ENCODE measurements at places on chromosomes 1 and 21. TPM values are rescaled to one million over a fixed set of nuclear protein-coding genes. Genes with fewer than 3 reads are reported as not detected.
A peak's percentile ranks its signal among the peaks of the same experiment; 100 is the strongest.

- no peak overlapping the region for H3K27ac ChIP-seq
- no peak for DNase-seq
- H3K4me3 ChIP-seq, result no peak overlapping the region
- H3K4me1 ChIP-seq, result peaks cover 10% of the 10 kb centered on the region
Measured at GRCh38 chr1:111852261-111852721, 96.6 kb downstream of the DDX20 start.

DNA sequence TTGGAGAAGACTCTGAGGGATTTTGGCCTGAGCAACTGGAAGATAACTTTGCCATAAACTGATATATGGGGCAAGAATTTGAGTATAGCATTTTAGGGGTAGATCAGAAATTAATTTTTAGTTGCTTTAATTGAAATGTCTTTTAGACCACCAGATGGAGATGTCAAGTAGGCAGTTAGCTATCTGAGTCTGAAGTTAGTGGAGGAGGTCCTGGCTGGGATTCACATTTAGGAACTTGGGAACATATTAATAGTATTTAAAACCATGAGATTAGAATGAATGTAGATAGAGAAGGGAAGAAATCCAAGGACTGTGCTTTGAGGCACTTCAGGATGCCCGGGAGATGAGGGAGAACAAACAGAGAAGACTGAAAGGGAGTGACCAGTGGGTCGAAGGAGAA lies 32.6 kb downstream of the SLC44A3 start:
- no peak for DNase-seq
- H3K27me3 ChIP-seq, result peaks cover 5% of the 10 kb centered on the region
- no peaks in the 10 kb centered on the region for H3K36me3 ChIP-seq
- no peak overlapping the region for H3K4me3 ChIP-seq
- H3K4me1 ChIP-seq, result no peaks in the 10 kb centered on the region
- H3K27ac ChIP-seq, result no peak overlapping the region

SPRR5 gene
- total RNA-seq, result not detected

NRIP1 gene
- 9.3 TPM for total RNA-seq

MROH9 gene
- not detected for total RNA-seq

GRCh38 chr1:18941221-18942141 lies 15.0 kb downstream of the IFFO2 start:
- H3K36me3 ChIP-seq, result no peaks in the 10 kb centered on the region
- no peaks in the 10 kb centered on the region for H3K27me3 ChIP-seq
- peaks cover 34% of the 10 kb centered on the region for H3K4me1 ChIP-seq
- H3K4me3 ChIP-seq, result no peak overlapping the region
- no peak for DNase-seq

GRCh38 chr1:4046836-4047461 lies 146.9 kb upstream of the C1orf174 start:
- no peaks in the 10 kb centered on the region for H3K36me3 ChIP-seq
- H3K27ac ChIP-seq, result no peak overlapping the region
- no peaks in the 10 kb centered on the region for H3K27me3 ChIP-seq
- H3K4me1 ChIP-seq, result no peaks in the 10 kb centered on the region

ECM1 gene
- total RNA-seq, result 0.73 TPM

GRCh38 chr1:118116401-118116800 lies 68.6 kb downstream of the SPAG17 start:
- no peaks in the 10 kb centered on the region for H3K27me3 ChIP-seq

- no peak for DNase-seq
- H3K4me1 ChIP-seq, result peaks cover 25% of the 10 kb centered on the region
- H3K27me3 ChIP-seq, result peaks cover 18% of the 10 kb centered on the region
- no peaks in the 10 kb centered on the region for H3K36me3 ChIP-seq
- H3K4me3 ChIP-seq, result peak overlapping the region; percentile 29
Measured at GRCh38 chr1:10648689-10649516, 147.5 kb downstream of the CASZ1 start.

DNA sequence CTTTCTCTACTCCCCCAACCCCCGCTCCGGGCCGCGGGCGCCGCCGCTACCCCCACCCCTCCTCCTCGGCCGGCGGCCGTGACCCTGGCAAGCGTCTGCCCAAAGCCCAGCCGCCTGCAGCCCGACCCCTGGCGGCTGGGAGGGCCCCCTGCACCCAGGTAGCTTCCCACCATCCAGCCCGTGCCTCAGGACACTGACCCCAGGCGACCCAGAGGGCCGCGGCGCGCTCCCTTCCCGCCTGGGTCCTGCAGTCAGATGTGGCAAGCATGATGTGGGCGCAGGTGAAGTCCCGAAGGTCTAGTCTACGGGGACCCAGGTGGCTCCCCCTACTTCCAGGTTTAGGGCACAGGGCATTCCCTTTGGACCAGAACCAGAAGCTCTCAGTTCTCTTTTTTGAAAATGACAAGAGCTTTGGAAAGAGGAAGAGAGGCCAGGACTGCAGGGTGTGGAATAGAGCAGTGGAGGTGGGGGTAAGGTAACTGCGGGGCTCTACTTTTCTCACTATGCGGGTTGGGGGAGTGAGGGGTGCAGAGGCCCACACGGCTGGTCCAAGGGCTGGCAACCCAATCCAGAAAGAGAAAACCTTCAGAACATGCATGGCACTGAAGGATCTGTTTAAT lies at the start of gene DENND4B:
DENND4B (minus strand) TSS at position 97 of the 620 bp plus-strand sequence. CDS start 2,344 bp downstream, outside the sequence.
- H3K4me3 ChIP-seq, result peak within 1 kb of the TSS; percentile 80
- no peaks in the 10 kb centered on the region for H3K4me1 ChIP-seq
- no peak for DNase-seq
- peaks cover 4% of the 10 kb centered on the region for H3K36me3 ChIP-seq
- peak within 1 kb of the TSS; percentile 55 for H3K27ac ChIP-seq

- H3K27ac ChIP-seq, result no peak overlapping the region
- H3K4me1 ChIP-seq, result no peaks in the 10 kb centered on the region
- H3K36me3 ChIP-seq, result no peaks in the 10 kb centered on the region
Measured at GRCh38 chr1:84402060-84402459, 3.8 kb downstream of the DNASE2B start.

DNA sequence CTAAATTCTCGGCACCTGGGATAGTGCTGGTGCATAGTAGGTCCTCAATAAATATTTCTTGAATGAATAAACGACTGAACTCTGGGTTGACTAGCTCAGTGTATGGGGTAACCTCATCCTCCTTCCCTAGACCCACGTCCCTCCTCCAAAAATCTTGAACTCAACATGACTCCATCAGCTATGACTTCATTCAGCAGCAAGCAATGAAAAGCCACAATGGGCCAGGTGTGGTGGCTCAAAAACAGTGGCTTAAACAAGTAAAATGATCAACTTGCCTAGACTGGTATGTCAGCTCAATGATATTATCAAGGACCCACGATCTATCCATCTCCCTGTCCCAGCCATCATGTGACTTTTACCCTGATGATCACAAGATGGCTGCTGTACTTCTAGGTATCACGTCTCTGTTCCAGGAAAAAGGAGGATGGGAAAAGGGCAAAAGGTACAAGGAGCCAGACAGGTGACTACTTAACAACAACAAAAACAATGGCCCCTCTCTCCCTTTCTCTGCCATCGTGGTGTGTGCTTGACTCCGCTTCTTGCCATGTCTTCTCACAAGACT lies 13.0 kb upstream of the PAQR7 start:
- DNase-seq, result no peak
- H3K4me3 ChIP-seq, result no peak overlapping the region
- H3K27me3 ChIP-seq, result no peaks in the 10 kb centered on the region
- H3K4me1 ChIP-seq, result peaks cover 7% of the 10 kb centered on the region
- H3K36me3 ChIP-seq, result no peaks in the 10 kb centered on the region

FCRL1 gene
- total RNA-seq, result not detected

GRCh38 chr1:10309243-10310011 lies 89.4 kb upstream of the PGD start:
- no peak overlapping the region for H3K4me3 ChIP-seq
- H3K27me3 ChIP-seq, result no peaks in the 10 kb centered on the region
- DNase-seq, result no peak
- peaks cover 5% of the 10 kb centered on the region for H3K36me3 ChIP-seq
- H3K4me1 ChIP-seq, result no peaks in the 10 kb centered on the region

DNA sequence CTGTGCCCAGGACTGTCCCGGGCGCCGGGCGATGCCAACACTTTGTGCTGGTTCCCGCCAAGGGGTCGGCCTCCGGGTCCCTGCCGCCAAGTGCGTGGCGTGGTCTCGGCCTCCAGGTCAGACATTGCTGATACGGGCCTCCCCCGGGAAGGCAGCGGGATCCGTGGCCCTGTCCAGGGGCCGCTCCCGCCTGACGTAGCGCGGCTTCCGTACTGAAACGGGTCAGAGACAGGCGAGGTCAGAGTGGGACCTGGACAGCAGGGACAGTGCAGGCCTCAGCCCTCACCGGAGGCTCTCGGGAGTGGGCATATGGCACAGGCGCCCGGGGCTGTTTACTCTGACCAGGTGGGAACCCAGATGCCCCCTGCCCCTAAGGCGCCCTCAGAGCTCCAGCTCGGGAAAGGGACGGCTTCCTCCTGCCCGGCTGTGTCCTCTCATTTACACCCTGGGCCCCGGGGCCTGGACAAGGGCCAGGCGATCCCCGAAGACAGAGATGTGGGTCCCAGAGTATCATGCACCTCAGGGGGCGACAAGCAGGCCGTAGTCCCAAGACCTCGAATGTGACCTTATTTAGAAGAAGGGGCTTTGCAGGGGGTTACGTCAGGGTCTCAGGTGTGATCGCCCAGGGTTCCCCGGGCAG lies 8.8 kb upstream of the RNF223 start:
- H3K27ac ChIP-seq, result no peak overlapping the region
- no peak for DNase-seq
- no peaks in the 10 kb centered on the region for H3K36me3 ChIP-seq
- H3K27me3 ChIP-seq, result no peaks in the 10 kb centered on the region
- peaks cover 7% of the 10 kb centered on the region for H3K4me1 ChIP-seq

DNA sequence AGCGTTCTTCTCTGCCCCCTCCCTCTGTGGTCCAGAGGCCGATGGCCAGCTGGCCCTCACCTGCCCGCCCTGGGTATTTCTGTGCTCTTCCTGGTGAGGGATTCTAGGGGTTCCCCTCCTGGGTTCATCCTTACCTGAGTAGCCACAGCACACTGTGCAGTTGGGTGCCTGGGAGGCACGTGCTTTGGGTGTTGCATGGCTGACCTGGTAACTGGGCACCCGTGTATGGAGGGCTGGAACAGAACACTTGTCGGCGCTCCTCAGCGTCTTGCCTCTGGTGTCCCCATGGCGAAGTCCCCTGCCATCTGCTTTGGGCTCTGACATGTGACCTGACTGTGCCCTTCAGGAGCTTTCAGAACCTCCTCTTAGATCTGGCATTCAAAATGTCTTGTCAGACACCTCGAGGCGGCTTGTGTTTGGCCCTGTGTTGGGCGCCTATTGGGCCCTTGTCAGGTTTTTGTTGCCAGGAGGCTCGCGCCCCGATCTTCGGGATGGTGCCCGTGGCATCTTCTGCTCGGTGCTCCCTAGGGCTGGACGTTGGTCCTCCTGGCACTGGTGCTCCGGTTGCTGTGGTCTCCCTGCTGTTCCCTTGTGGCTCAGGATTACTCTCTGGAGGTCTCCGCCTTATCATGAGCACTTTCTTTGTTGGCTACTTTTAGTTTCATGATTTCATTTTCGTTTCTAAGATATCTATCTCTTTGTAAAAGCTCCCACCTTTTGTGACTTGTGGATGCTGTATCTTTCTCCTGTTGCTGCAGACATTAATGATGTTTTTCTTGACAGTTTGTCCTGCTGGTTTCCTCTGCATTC lies 28.5 kb downstream of the SKI start:
- no peaks in the 10 kb centered on the region for H3K27me3 ChIP-seq
- no peaks in the 10 kb centered on the region for H3K36me3 ChIP-seq
- H3K27ac ChIP-seq, result no peak overlapping the region
- H3K4me1 ChIP-seq, result no peaks in the 10 kb centered on the region
- H3K4me3 ChIP-seq, result no peak overlapping the region

GRCh38 chr1:155219592-155220031 lies 11.1 kb downstream of the MTX1 start:
- no peaks in the 10 kb centered on the region for H3K4me1 ChIP-seq
- DNase-seq, result no peak
- H3K4me3 ChIP-seq, result peak overlapping the region; percentile 21
- H3K36me3 ChIP-seq, result no peaks in the 10 kb centered on the region

DNA sequence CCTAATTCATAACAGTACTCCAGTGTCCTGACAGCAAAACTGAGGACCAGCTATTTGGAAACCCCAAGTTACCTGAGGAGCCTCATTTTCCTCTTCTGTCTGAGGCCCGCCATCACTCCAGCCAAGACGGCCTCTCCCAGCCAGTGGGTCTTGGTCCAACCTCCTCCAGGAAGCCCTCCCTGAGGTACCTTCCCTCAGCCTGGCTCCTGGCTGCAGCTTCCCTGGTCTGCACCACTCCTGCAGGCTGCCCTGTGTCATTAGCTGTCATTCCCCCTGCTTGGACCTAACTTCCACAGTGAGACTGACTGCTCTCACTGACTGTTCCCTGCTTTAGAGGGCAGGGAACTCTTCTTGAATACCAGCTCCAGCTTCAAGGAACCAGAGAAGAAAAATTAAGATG lies 33.0 kb downstream of the BCAR3 start:
- no peak overlapping the region for H3K27ac ChIP-seq
- no peak for DNase-seq
- no peak overlapping the region for H3K4me3 ChIP-seq
- H3K4me1 ChIP-seq, result peaks cover 13% of the 10 kb centered on the region
- H3K27me3 ChIP-seq, result no peaks in the 10 kb centered on the region
- H3K36me3 ChIP-seq, result no peaks in the 10 kb centered on the region

AMY1C gene
- total RNA-seq, result not detected

FMO4 gene
- total RNA-seq, result 2.3 TPM

DNA sequence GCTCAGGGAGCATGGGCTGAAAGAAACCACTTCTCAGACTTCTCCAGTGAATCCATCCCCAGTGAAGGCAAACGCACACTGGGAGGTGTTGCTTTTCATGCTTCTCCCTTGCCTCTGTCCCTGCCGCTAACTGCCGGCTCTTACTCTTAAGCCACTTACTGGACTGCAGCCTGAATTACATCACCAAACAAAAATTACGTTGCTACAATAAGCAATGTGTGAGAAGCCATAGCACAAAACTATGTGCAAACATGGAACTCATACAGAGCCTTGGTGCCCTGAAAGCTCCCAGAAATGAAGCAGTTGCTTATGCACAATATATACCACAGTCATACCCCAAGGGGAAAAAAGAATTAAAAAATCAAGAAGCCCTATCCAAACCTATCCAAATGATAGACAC lies 375.2 kb downstream of the KCNH1 start:
- no peak overlapping the region for H3K4me3 ChIP-seq
- H3K36me3 ChIP-seq, result no peaks in the 10 kb centered on the region
- H3K27me3 ChIP-seq, result no peaks in the 10 kb centered on the region
- H3K27ac ChIP-seq, result no peak overlapping the region
- no peak for DNase-seq

S100A9 gene
- total RNA-seq, result not detected

DNA sequence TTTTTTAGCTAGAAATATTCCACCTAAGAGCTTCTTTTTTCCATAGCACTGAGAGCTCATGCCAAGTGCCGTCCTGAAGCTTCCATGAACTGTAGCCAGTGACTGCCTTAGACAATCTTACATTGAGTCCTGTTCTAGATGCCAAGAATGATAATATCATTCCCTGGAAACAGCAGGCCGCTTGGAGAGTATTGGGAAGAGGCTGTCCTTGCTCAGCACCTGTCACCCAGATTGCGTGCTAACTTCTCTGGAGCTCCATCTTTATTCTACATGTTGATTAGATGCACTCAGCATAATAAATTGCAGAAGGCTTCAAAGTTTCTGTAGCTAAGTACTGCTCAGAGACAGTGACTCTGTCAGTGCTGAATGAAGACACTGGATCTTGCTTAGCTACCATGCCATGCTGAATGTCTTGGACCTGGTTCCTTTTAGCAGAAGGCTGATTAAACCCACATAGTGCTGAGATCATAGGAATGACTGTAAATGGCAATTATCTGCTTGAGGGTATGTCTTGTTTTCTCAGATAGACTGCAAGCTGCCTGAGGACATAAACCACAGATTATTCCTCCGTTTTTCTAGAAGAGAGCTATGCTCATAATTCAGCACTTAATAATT lies 83.1 kb upstream of the IRF2BP2 start:
- no peak for DNase-seq
- H3K4me3 ChIP-seq, result no peak overlapping the region
- H3K27ac ChIP-seq, result no peak overlapping the region
- no peaks in the 10 kb centered on the region for H3K27me3 ChIP-seq

CBR3 gene
- 4.3 TPM for total RNA-seq

Data from H1 (cell line).